ENCODE measurements at places on chromosomes 7 and 10.

- no peak for DNase-seq
These were observed 11.6 kb downstream of the VWDE start for GRCh38 chr7:12391922-12392615.

DNA sequence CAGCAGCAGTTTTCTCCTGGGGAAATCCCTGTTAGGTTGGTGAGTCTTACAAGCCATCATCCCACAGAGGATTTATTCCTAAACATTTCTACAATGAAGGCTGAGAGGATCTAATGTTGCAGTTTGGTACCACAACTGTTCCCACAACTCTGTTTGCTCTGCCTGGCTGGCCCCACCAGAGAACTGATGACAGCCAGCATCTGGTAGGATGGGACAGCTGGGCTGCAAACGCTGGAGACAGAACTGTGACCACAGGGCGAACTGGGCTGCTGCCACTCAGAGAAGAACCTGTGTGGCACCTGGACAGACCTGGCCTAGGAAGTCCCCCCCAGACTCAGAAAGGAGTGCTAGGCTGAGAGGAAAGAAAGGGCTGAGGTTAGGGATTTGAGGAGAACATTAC, 94.8 kb downstream of the CALN1 start:
- DNase-seq, result no peak

- DNase-seq, result no peak
These were observed 45.5 kb upstream of the ADARB2 start for GRCh38 chr10:1782841-1783240.

DNA sequence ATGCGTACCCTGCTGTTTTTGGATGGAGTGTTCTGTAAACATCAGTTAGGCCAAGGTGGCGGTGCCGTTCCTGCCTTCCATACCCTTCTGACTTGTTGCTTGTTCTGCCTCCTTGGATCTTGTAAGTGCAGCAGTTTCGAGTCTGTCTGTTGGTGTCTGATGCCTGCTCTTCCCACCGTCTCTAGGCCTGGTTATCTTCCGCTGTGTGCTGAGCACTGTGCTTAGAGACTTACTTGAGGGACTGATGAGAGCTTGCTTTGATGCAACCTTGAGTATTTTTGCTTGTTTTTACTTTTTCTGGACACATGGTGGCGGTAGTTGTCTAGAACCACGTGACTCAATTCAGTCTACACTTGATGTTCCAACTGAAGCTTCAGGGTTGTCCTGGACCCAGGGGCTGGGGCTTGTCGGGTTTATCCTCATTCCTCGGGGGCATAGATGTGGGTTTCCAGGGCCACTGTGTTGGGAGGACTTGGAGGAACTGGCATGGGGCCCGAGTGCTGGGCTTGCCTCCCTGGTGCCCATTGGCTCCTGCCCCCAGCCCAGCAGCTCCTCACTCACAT, 14.4 kb upstream of the SPRN start:
- no peak for DNase-seq

GRCh38 chr7:105766421-105767073, 109.9 kb downstream of the ATXN7L1 start:
- no peak for DNase-seq

- DNase-seq, result no peak
These were observed 7.9 kb downstream of the ENTPD7 start for GRCh38 chr10:99667108-99667751.

DNA sequence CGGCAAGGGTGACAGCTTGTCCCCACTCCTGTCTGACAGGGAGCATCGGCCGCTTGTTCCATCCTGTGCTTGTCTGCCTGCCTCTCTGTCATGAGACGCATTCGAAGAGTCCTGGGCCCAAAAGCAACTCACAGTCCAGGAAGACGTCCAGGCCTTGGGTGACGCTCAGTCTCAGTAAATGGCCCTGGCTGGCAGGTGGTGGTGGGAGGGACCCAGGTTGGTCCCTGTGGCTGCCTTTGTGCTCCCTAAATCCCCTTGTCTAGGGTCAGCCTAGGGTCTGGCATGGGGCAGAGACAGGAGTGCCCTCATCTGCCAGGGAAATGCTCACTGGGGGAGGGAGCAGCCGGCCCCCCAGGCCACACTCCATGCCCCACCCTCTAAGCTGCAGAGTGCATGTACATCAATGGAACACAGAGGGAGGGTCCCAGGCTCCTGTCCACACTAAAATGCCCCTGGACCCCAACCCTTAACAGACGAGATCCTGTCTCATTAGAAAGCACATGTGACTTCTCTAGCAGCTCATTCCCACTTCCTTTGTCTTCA, 295.2 kb upstream of the ZNF32 start:
- no peak for DNase-seq

DNA sequence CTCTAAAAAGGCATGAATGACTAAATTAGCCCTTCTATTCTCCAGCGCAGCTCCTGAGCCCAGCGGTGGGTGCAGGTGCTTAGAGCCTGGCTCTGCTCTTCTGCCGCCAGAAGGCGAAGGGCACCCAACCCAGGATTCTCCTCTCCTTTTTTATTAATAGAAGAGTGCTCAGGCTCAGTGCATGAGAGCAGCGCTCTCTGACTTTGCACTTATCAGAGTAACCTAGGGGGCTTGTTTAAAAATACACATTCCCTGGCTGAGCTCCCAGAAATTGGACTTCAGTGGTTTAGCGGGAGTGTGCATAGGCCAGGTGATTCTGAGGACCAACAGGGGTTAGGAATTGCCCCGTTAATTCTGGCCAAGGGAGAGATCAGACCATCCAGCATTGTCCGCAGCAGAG, 1.7 kb upstream of the PFKP start:
- no peak for DNase-seq

DNA sequence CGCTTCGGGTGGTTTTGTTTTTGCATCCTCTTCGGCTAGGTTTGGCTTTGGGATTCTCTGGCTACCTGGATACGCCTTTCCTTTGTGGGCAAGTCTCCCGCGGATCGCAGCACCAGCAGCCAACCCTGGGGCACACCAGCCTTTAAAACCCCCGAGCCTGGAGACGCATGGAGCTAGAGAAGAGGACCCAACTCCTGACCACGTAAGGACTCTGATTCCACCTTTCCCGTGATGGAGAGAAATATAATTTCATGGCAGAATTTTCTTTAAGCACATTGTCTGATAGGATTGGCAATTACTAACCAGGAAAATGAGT, 535.4 kb upstream of the GALNT17 start:
- no peak for DNase-seq

DNA sequence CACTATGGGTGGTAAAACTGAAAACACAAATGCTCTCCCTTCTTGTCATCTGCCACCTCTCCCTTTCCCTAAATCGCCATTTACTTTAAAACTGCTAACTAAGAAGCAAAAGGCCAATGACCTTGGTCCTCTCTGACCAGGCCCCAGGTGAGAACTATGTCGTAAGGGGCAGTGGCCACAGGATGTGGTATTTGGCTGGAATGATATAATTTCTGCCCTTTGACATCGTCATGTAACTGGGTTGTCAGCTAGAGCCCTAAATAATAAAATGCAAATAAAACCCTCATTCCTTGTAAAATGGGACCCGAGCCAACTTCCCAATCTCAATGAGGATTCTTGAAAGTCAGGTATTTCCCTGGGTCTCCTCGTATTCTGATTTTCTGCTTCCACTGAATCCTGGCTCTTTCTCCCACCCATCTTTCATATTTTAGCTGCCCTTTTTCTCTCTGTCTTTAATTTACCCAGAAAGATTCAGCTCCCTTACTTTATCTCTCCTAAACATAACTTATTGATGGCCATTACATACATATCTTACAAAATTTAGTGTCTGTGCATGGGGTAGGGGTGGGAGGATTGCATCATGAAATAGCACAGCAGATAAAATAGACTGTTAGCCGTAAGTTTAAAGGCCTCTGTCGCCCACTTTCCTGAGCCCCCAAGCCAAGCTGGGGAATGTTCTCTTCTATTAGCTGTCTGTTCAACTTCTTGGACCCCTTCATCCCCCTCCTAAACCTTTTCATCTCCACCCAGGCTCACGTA, 3.2 kb upstream of the EEPD1 start:
- DNase-seq, result no peak
